Right renal cortex interstitium (tissue), 3 donors: ENCODE measurements at places on chromosomes 11 and 22. TPM values are rescaled to one million over a fixed set of nuclear protein-coding genes. Genes with fewer than 3 reads are reported as not detected.

MMP11 gene
- 16.7 TPM for polyA plus RNA-seq

PATE2 gene
- not detected for polyA plus RNA-seq

GRCh38 chr11:57325735-57326048 is 940 bp upstream of the TNKS1BP1 start:
- DNase-seq, result no peak

RASSF10 gene
- polyA plus RNA-seq, result 27.4 TPM

PRDM11 gene
- 18.5 TPM for polyA plus RNA-seq

PANX2 gene
- polyA plus RNA-seq, result 1.5 TPM

DNA sequence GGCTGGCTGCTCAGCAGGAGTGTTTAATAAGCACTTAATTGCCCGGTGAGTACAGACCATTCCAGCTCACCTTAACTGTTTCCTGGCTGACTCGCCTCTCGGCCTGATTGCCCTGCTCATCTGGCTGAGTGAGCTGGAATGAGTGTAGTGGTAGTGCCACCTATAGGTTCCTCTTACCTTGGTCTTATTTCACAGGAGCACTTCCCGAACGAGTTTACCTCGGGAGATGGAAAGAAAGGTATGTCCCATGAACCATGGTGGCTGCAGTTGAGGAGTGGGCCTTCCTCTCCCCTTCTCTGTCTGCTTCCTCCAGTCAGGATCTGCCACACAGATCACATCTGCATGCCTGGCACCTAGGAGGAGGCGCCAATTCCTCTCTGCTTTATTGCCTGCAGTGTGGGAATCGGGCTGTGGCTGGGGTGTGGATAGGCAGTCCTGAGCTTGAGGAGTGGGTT is 26.7 kb downstream of the UPB1 start:
- DNase-seq, result peak; percentile 50

DNA sequence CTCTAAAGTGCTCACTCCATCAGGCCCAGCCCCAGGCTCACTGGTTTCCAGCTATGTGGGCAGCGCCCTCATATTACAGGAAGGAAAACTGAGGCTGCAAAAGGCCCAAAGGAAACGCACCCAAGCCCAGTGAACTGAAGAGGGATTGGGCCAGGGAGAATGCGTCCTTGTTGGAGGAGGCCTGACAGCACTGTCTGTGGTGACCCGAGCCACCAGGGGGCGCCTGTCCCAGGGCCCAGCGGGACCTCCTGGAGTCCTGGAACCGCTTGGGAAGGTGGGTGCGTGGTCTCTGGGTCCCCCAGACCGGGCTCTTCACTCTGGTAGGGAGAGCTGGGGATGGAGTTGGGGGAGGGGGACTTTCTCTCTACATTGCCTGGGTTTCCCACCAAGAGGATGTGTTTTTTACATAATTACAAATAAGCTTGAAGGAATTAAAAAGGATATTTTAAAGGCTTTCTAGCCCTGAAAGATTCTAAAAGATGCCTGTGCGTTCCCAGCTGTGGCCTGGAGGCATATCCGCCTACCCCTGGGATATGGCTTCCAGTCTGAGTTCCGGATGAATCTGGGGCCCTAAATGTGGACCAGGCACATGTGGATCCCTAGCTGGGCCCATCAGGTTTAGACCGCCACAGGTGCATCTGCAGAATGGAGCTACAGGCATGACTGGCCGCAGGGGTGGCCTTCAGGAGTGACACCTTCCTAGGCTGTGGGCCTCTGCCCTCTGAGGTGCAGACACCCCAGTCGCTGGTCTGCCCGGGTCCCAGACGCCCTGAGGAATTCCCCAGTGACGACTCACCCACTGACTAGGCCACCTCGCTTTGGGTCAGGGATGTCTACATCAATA is 4.2 kb downstream of the SPI1 start:
- peak; percentile 54 for DNase-seq

DNA sequence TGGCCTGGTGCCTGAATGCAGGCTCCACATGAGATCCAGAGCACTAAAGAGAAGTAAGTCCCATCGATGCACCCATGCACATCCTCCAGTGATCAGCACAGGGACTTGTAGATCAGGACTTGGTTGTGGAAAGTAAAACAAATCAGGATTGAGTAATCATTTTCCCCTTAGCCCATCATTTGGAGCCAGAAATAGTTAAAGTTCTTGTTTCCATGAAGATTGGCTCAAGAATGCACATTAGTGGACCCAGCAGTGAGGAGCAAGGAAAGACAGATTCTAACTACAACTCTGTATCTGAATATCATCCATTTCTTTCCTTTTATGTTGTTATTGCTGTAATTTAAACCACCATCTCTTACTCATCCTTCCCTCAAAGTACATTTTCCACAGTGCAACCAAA is 19.1 kb downstream of the CCDC83 start:
- DNase-seq, result no peak

PATE4 gene
- not detected for polyA plus RNA-seq

- no peak for DNase-seq
These were observed 16.6 kb upstream of the MS4A6E start for GRCh38 chr11:60310407-60310998.

DNA sequence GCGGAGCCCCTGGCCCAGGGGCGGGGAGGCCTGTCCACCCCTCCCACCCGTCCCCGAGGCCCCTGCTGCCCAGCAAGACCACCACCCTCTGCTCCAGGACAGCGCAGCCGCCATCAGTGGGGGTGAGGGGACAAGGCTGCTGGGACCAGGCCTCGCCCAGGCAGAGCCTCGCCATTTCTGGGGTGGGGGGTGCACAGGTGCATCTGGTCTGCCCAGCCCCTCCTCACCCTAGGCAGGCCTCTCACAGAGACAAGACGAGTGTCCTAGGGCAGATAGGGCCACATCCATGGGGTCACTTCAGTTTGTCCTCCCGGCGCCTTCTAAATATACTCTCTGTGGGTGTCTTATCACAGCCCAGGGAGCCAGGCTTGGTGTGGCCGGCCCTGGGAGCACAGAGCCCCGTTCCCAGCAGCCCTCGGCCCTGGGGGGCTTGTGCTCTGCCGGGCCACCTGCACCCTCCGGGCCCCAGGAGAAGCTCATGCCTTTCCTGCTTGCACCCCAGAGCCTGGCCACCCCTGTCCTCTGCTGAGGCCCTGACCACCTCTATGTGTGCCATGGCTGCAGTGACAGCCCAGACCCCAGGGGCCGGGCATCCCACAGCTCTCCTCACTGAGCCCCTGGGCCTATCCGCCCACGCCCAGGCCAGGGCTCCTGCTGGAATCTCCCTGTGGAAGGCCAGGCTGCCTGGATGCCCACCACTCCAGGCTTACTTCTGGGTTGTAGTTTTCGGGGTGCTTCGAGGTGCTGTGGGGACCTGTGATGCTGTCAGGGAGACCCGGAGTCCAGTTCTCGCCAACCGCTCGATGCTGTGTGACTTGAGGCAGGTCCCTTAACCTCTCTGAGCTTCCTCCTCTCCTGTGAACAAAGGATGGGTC is 70.8 kb downstream of the KCNQ1 start:
- no peak for DNase-seq

DNA sequence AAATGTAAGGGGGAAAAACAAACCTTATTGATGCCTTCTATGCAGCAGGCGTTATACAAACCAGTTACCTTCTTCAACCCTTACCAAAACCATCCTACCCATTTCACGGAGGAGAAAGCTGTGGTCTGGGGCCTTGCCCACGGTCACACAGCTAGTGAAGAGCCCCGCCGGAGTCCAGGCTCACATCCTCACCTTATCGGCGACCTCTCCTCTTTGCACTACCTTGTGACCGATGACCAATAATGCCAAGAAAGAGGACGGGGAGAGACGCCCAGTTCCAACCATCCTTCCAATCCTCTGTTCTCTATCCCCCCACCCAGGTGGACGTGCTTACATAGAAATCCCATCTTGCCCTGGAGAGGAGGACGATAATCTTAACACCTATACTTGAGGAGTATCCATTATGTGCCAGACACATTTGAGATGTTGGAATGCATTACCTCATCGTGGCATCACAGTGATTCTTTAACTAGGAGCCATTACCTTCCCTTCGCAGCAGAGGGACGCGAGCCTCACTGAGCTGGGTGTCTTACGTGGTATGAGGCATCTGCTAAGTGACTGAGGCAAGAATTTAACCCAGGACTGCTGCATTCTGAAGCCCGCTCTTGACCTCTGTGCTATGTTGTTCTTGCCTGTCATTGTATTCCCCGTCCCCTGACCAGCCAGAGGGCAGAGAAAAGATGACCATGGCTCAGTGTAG is 253.7 kb upstream of the B3GAT1 start:
- no peak for DNase-seq

- DNase-seq, result no peak
These were observed 14.1 kb upstream of the ALKBH3 start for GRCh38 chr11:43866520-43866919.

CCDC87 gene
- 0.36 TPM for polyA plus RNA-seq

DNA sequence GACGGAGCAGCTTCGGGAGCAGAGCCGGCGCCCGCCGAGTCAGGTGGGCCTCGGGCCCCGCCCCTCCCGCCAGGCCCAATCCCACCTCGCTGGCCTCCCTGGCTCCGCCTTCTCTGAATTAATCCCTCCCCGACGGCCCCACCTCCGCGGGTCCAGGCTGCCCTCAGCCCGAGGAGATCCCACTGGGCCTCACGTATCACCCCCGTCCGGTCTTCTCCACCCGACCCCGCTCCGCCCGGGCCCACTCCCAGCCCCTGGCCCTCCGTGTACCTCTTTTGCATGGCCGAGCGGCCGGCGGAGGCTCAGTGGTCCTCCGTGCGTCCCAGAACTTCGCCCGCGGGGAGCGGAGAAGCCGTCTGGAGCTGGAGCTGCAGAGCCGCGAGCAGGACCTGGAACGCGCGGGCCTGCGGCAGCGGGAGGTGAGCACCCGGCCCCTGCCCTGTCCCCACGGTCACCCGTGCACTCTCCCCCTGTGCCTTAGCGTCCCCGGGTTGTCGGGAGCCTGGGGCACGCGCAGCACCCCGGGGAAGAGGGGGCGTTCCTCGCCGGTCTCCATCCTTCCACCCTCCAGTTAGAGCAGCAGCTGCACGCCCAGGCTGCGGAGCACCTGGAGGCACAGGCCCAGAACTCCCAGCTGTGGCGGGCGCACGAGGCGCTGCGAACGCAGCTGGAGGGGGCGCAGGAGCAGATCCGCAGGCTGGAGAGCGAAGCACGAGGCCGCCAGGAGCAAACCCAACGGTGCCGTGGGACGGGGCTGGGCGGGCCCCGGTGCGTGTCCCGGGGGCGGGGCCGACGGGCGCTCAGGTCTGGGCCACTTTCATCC is 2.2 kb upstream of the CD151 start:
- DNase-seq, result no peak

BTBD18 gene
- polyA plus RNA-seq, result 0.15 TPM

SPTBN2 gene
- 51.2 TPM for polyA plus RNA-seq

DNA sequence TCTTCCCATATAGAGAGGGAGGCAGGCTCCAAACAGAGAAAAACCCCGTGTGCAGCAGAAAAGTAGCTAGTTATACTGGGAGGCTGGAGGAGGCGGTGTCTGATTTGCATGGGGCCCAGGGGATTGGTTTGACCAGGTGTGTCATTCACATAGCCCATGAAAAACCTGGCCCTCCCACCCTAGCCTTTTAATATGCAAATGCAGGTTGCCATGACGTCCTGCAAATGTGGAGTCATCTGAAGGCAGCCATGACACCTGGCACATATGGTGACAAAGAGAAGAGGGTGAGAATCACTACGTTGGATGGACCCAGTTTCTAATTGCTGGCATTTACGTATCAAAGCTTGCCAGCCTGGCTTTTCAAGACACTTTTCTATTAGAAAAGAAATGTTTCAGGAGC is 57.8 kb downstream of the FAM181B start:
- DNase-seq, result no peak
